ENCODE measurements at places on chromosomes 11 and 22.

DNA sequence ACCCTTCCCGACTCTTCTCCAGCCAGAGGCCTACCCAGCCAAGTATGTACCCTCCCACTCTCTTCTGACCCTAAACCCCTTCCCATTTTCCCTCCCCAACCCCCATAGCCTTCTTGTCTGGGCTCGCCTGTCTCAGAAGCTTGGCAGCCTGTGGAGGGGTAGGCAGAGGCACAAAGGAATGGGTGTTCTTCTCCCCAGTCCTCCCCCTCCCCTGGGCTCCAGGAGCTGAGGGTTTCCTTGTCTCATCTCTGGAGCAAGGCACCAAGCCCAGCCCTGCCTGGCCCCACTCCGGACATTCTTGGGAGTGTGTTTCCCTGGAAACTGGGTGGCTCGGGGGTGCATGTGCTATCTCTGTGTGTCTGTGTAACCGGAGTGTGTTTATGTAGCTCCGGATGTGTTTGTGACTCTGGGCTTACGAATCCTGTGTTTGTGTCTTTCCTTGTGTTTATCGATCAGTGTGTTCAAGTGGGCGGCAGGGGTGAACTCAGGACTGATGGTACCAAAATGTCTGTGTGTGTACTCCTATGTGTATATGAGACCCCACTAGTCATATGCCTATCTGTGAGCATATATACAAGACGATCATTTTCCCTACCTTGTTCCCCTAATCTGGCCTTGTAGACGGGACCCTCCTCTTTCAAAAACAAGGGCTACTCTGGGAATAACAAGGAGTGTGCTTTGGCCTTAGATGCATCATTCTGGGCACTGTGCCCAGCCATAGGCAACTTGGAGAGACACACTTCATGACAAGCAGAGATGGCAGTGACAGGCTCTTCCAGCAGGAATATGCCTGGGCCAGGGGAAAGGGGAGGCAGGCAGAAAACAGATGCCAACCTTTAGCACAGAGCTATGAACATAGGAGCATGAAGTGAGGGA, 10.9 kb downstream of the PHLDB1 start:
- DNase-seq = no peak

DNA sequence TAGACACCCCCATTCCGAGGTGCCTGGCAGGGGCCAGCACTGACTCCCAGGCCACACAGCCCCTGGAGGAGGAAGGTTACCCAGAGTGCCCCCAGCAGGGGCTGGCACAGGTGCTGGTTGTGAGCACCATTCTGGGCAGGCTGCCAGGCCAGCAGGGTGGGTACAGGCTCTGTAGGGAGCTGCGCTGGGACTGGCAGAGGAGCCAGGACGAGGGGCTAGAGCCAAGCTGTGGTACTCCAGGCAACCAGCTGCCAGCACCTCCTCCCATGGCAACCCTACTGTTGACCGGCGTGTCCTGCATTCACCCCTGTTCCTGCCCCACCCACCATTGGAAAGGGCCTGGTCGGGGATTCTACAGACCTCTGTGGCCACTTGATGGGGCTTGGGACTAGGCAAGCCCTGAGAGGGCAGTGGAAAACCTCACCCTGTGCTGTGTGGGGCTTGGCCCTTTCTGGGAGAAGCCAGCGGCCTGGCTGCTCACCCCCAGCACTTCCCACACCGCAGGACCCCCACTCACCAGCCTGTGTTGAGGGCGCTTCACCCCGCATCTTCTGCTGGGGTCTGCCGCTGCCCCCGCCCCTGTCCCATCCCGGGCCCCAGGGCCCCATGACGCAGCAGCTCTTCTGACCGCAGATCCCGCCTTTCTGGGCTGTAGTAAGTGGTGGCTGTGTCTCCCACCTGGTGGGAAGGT, 1.9 kb downstream of the CLDN5 start:
- peak; percentile 32 for DNase-seq

DNA sequence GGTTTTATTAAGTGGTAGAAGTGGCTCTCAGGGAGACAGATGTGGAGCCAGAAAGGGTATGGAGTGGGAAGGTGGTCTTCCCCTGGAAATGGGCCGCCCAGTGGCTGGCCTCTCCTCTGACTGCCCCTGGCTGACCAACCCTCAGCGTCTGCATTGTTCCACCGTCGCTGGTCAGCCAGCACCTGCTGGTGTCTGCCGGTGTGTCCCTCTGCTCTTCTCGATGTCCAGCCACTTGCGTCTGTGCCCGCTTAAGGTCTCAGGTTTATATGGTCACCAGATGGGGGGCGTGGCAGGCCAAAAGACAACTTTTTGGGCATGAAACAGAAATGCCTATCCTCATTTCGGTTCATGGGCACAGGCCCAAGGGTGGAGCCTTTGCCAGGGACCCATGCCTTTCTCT, 1221.5 kb downstream of the JRKL start:
- no peak for DNase-seq

DNA sequence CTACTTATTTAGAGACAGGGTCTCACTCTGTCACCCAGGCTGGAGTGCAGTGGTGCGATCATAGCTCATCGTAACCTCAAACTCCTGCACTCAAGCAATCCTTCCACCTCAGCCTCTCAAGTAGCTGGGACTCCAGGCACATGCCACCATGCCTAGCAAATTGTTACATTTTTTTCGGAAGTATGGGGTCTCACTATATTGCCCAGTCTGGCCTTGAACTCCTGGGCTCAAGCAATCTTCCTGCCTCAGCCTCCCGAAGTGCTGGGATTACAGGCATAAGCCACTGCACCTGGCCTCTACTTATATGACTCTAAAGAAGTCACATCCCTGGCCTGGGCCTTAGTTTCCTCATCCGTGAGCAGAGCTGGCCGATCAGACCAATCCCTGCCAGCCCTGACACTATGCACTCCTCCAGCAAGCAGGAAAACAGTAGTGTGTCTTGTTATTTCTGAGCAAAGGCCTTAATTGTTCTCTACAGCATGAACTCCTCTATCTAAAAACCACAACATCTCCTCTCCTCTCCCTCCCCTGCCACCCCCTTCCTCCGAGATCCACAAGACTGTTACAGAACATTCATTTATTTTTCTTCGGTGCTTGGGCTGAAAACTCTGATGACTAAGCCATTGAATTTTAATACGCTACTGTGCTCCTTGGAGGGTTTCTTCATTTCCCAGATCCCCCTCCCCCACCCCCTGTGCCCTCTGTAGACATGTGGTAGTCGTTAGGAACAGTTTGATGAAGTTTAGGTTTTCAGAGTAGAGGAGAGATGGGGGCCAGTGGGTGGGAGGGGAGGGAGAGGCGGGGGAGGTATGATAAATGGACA, 91.5 kb downstream of the ABTB2 start:
- DNase-seq = no peak

DNA sequence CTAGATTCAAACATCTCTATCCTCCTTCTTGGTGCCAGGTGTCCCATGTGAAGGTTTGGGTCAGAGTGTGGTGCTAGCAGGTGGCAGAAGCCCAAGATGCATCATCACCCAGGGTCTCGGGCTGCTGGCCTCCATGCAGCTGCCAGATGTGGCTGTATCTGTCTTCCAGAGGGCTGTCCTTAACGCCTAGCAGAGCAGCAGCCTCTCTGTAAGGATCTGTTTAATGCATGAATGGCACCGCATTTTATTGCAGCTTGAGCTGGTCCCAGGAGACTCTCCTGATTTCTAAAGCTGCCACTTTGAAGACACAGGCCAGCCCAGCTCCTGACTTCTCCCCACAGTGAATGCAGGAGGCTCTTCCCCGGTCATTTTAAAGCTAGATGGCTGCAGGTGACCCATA, 26.3 kb downstream of the SLC1A2 start:
- no peak for DNase-seq

DNA sequence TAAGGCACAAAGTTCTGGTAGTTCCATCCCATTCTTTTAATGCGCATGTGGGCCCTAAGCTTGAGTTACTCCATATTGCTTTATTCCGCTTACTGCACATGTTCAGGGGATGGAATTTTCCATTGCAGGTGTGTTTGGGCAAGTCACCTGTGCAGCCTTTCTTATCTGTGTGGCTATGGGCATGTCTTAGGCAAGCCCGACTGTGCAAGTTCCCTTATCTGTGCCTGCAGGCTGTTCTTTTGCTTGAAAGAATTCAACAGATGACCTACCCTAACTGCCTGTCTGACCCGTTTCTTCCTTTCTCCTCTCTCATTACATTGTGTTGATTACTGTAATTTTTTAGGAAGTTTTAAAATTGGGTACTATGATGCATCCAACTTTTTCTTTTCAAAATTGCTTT, 363.6 kb downstream of the TTC28 start:
- no peak for DNase-seq

GRCh38 chr11:115676206-115676605, 172.0 kb upstream of the CADM1 start:
- peak; percentile 10 for DNase-seq

DNA sequence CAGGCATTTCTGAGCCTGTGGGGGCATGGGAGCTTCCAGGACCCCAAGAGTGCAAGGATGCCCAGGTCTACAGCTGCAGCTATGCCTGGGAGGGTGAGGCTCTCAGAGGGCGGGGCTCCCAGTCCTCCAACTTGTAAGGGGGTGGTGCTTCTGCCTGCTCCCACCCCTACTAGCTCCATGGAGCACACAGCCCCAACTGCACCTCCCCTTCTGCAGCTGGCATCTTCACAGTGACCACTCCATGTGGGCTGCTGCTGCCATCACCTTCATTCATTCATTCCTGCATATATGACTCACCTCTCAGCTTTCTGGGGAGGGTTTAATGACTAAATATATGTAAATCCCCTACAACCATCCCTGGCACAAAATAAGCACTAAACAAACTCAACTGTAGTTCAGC, 43.8 kb downstream of the CHST1 start:
- DNase-seq = no peak

- DNase-seq = peak; percentile 80
These were observed 486 bp downstream of the NAP1L4 start for GRCh38 chr11:2991452-2992233.

DNA sequence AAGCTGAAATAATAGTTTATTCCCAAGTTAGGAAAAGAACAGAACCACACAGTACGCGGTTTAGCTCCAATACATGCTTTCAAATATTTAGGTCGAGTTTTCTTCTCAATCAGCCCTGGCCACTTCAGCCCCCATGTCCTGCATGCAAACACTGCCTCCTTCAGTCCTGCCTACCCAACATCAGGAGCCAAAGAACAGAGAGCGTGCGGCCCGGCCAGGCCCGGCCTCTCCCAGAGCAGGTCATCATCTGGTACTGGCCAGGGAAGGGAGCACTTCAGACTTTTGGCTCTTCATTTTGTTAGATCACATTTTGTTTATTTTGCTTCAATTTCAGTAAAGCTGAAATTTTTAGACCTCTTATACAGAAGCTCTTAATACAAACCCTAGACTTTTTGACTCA, 6.7 kb downstream of the BRD1 start:
- no peak for DNase-seq

- no peak for DNase-seq
These were observed 51.0 kb downstream of the ALX4 start for GRCh38 chr11:44258839-44259420.

DNA sequence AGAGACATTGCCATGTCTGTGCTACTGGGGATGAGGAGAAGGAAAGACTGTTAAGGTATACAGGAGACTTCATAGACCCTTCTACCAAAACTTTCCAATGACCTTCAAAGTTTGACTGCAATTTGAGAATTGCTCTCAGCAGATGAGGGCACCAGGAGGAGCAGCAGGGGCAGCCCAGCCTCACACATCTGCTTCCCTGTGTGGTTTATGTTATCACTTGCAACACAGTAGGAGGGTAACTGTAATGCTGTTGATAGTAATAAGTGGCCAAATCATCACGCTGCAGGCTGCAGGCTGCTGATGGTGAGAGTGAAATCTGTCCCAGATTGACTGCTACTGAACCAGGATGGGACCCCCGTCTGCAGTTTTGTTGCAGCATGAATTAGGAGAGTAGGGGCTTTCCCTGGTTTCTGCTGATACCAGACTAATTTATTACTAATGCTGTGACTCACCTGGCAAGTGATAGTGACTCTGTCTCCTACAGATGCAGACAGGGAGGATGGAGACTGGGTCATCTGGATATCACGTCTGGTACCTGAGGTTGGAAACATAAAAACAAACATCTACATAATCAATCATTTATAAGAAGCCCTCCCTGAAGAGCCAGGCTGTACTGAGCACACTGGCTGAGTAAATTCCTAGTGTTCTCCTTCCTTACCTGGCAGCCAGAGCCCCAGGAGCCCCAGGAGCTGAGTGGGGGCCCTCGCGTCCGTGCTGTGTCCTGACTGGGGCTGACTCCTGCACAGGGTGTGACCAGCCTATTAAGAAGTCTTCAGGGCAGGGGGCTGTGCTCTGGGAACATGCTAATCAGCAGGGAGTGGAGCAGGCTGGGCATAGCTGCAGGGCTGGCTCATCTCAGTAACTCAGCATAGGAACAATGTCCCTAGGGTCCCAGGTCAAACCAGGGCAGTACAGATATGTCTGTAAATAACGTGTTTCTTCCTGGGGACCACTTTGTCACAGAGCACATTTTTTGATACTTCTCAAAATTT, 74.4 kb downstream of the GAB4 start:
- DNase-seq = no peak

All from NCI-H146 (cell line).